ENCODE measurements at places on chromosomes 13 and 19. TPM values are rescaled to one million over a fixed set of nuclear protein-coding genes. Genes with fewer than 3 reads are reported as not detected.

Gene FCER2
- total RNA-seq: not detected

Gene PBX4
- total RNA-seq: not detected

Gene CCDC124
- total RNA-seq: 27.5 TPM

Gene ZNF416
- total RNA-seq: 6.3 TPM

Gene ZNF578
- 4.2 TPM for total RNA-seq

Gene ZNF738
- total RNA-seq: 8.4 TPM

Gene SERPINE3
- not detected for total RNA-seq

Gene TNNT1
- 2.8 TPM for total RNA-seq

Gene PRTN3
- total RNA-seq: not detected

Gene BTBD2
- total RNA-seq: 58.6 TPM

Gene CD209
- total RNA-seq: 0.14 TPM

Gene ATP4B
- total RNA-seq: not detected

Gene FUZ
- 17.5 TPM for total RNA-seq

Gene SYNGR4
- total RNA-seq: not detected

Measured in placental pericyte (primary cell).